Femur (tissue), 1 donor: ENCODE measurements at places on chromosomes 4 and X.

DNA sequence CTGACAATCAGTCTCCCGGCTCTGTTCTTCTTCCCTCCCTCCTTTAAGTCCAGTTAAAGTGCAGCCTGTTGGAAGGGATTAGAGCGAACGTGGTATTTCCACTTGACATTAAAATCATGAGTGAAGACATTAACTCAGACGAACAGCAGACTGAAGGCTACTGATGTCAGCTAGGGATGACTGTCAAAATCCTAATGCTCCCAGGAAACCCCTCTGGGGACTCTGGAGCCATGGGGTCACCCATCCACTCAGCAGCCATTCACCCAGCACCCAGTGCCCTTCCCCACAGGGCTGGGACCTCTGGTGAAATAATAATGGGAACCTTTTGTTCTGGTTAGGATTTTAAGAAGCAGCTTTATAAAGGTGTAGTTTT, 113.9 kb downstream of the DRD5 start:
- no peak for DNase-seq

DNA sequence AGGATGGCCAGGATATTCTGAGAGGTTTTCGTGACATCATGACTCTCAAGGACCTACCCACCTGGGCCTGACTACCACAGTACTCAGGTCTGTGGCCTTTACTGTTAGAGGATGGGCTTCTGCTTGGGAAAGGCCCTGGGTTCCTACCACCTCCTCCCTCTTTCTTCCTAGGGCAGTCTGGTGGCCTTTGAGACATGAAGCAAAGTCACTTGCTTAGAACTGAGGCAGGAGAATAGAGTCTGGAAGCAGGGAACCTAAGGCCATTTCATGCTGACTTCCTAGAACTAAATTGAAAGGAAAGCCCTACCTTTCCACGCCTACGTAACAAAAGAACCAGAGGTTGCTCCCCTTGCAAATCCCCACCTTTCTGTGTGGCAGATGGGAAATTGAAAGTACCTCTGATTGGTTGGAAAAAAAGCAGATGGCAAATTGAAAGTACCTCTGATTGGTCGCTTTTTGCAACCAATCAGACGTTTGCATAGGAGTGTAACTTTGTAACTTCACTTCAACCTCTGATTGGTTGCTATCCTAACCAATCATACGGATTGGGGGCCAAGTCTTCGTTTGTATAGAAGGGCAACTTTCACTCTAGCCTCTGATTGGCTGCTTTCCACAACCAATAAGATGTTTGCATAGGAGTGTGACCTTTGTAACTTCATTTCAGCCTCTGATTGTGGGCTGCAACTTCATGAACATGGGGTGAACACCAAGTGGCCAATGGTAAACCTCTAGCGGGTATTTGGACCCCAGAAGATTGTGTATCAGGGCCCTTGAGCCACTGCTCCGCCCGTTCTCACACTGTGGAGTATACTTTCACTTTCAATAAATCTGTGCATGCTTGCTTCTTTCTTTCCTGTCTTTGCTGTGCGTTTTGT, 9.9 kb upstream of the AKAP14 start:
- no peak for DNase-seq

DNA sequence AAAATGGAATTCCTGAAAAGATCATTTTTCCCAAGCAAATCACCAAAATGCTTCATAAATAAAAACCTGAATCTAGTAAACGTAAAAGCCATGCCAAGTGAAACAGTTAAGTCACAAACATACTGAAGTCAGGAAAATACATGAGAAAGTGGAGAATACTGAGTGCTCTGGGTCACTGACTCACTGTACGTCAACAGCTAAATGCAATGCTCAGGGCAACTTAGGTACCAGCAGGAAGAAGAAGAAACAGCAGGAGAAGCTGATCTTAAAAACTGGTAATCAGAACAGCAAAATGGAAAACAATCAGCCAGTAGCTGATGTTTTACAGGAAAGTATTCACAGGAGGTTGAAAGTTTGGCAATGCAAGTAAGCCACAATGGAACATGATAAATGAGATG, 252.6 kb upstream of the ETNPPL start:
- DNase-seq = no peak

DNA sequence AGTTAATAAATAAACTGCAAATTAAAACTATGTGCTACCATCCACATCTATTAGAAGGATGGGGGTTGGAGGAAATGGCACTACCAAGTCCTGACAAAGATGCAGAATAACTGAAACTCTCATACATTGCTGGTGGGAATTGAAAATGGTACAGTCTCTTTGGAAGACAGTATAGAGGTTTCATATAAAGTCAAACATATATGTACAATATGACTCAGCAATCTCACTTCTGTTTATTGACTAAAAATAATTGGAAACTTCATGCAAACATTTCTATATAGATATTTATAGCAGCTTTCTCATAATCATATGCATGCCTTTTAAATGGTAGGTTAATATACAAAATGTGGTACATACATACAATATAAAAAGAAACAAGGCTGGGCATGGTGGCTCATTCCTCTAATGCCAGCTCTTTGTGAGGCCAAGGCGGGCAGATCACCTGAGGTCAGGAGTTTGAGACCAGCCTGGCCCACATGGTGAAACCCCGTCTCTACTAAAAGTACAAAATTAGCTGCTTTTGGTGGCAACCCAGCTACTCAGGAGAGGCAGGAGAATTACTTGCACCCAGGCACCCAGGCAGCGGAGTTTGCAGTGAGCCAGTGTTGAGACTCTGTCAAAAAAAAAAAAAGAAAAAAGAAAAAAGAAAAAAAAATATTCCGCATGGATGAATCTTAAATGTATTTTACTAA, 225.0 kb upstream of the CXXC4 start:
- no peak for DNase-seq

GRCh38 chr4:137660211-137660610, 127.9 kb upstream of the PCDH18 start:
- DNase-seq = no peak

DNA sequence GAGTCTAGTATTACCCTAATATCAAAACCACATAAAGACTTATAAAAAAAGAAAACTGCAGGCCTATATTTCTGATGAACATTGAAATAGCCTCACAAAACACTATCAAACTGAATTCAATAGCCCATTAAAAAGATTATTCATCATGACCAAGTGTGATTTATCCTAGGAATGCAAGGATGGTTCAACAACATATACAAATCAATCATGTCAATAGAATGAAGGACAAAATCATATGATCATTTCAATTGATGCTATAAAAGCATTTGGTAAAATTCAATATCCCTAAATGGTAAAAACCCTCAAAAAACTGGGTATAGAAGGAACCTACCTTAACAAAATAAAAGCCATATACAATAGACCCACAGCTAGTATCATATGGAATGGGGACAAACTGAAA, 797.9 kb upstream of the INTU start:
- DNase-seq = no peak
